ENCODE measurements at places on chromosomes 11 and 22.

DNA sequence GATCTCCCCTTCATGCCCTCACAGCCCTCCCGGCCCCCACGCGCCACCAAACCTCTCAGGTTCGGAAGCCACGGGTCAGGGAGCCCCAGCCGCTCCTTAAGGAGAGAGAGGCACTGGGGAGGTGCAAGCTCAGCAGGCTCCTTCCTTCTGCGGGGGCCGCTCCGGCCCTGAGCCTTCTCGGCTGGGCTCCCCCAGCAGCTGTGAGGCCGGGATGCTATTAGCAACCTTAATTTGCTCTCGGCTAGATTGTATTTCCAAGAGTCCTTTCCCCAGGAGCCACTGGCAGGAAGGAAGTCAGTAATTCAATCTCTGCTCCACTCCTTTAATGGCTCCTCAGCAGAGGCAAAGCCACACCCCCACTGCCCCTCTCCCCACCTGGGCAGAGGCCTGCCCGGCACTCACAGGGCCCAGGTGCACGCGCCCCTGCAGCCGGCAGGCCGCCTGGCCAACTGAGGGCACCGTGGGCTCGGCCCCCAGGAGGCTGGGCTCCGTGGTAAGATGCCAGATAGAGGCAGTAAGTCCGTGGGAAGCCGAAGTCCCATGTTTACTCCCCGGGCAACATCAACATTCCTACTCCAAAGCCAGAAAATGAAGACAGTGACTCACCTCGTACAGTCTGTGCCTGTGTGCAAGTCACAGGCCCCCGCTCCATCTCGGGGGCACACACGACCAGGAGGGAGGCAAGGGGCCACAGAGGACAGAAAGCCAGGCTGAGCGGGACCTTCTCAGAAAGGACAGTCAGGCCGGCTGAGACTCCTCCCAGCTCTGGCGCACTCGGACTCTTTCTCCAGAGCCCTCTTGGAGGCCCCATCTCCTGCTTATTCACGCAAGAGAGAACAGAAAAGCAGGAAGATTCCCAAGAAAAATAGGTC lies 5.2 kb downstream of the IGSF9B start:
- DNase-seq, result peak; percentile 44

- no peak for DNase-seq
These were observed 28.0 kb upstream of the CABP7 start for GRCh38 chr22:29691636-29692326.

DNA sequence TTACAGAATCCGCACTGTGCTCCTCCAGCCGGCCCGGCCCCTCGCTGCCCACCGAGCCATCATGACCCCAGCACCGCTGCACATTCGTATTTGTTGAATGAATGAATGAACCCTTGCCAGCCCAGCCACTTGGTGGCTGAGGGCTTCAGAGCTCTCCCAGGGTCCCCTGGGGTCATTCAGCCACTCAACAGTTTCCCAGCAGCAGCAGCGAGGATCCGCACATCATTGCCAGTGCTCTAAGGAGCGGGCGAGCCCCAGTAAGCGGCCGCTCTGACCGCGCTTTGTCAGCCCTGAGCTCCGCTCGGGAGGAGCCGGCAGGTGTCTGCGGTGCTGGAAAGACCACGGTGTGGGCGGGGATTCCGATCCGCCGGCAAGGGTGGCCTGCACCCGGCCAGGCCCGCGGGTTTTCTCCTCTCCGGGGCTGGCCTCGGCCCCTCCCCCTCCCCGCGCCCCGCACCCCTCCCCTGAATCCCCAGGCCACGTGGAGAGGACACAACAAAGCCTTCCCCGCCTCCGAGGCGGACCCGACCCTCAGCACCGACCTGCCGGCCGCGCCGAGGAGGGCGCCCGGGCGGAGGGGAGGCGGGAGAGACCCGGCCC lies 563 bp downstream of the BID start:
- DNase-seq, result no peak

- DNase-seq, result peak; percentile 29
These were observed 12.3 kb downstream of the STARD10 start for GRCh38 chr11:72781313-72782080.

GRCh38 chr11:27721264-27722116 lies 21.2 kb upstream of the BDNF start:
- DNase-seq, result no peak

DNA sequence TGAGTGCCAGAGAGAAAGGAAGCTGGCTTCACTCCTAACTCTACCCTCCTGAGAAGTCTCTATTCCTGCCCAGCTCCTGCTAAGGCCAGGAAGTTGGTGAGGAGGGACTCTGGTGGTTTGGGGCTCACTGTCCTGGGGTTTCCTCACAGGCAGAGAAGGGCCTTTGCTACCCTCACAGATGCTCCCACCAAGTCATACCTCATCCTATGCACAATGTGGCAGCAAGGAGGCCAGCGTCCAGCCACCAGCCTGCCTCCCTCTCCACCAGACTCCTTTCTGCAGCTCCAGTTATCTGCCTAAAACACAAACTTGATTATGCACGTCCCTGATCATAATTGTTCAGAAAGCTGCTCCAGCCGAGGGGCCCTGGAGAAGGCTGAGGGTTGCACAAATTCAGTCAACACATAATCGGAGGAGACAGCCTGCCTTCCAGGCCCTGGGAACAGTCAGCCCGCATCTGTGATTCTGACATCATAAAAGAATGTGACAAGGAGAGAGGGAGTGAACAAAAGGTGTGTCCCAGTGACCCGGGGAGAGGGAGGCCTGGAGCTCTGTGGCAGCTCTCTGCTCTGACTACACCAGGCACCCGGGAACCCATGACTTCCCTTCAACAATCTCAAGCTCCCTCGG lies 28.8 kb downstream of the DKK3 start:
- DNase-seq, result peak; percentile 83

GRCh38 chr11:47955061-47955755 lies 25.2 kb upstream of the PTPRJ start:
- DNase-seq, result no peak

DNA sequence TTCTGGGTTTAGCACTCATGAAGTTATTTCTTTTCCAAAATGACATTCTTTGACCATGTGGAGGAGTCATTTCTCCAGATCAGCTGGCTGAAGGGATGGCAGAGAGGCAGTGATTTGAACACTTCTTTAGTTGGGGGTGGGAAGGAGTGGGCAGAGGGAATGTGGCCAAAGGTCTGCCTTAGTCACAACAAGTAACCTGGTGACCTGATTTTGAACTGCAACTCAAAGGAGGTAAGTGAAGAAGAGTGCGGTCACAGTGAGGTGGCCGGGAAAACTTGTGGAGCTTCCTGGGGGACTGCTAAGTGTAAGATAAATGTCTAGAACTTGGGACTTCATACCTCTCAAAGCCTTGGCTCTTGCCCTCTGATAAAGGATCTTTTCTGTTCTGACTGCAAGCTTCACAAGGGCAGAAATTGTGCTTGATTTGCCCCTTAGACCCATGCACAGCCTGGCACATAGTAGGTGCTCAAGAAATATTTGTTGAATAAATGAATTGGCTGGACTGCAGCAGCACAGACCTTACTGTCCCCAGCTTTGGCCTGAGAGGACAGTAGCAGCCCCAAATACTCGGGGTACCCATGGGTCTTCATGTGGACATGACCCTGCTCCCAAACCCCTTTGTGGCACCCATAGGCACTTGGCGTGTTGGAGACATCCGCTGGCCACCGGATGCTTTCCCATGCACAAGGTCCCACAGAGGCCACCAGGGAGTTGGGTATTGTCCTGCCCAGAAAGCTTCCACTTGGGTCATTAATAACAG lies 99.0 kb upstream of the ALX4 start:
- DNase-seq, result no peak

GRCh38 chr11:116513894-116514293 lies 258.9 kb downstream of the BUD13 start:
- peak; percentile 42 for DNase-seq

DNA sequence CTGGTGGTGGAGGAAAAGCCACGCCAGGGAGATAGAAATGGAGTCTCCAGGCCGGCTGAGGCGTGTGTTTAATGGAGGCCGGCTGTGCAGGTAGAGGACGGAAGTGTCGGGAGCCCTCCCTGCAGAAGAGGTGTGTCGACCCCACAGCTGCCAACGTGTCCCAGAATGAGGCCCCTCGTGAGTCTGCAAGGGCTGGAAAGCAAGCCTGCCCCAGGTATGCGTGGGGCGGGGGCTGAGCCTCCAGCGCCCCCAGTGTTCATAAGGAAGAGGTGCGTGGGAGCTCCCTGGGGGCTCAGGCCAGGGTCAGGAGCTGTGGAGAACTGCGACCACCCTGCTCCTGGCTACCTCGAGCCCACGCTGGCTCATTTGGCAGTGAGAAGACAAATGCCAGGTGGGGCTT lies 38.0 kb upstream of the JAM3 start:
- no peak for DNase-seq

- peak; percentile 55 for DNase-seq
These were observed 18.1 kb upstream of the INCENP start for GRCh38 chr11:62105667-62106191.

DNA sequence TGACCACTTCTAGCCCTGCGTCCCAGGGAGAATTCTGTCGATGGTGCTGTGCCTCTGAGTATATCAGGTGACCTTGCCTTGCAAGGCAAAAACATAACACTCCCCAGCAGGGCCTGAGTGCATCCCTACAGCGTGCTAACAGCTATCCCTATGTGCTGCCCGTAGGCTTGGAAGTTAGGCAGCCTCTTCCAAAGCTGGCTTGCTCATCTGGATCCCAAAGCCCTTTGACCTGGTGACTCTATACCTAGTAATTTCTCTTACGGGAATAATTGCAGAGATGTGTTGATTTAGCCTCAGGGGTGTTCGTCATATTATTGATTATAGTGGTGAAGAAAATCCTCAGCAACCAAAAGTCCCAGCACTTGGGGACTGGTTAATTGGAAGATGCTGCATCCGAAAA lies 32.6 kb upstream of the CRYBB3 start:
- no peak for DNase-seq
